Right ventricle myocardium superior (tissue), 1 donor: ENCODE measurements at places on chromosomes 1 and 21. TPM values are rescaled to one million over a fixed set of nuclear protein-coding genes. Genes with fewer than 3 reads are reported as not detected.

SLAMF6 gene
- 0.30 TPM for total RNA-seq

AZIN2 gene
- total RNA-seq, result 1.9 TPM

PADI6 gene
- not detected for total RNA-seq

COL6A2 gene
- 191 TPM for total RNA-seq

MANEAL gene
- 0.91 TPM for total RNA-seq

ADAM30 gene
- total RNA-seq, result not detected

SYT6 gene
- not detected for total RNA-seq

S100A14 gene
- total RNA-seq, result 5.8 TPM

PLEKHA6 gene
- total RNA-seq, result 20.0 TPM

KRTAP20-3 gene
- total RNA-seq, result not detected

MAP3K7CL gene
- total RNA-seq, result 1.1 TPM

GCSAML gene
- 0.24 TPM for total RNA-seq

CLDN17 gene
- total RNA-seq, result not detected

PMF1 gene
- total RNA-seq, result 64.8 TPM

TTC13 gene
- total RNA-seq, result 5.7 TPM

RNU1-2 gene
- 9,391 TPM for total RNA-seq

TTF2 gene
- total RNA-seq, result 4.3 TPM

FBLIM1 gene
- 99.1 TPM for total RNA-seq

MYOC gene
- total RNA-seq, result 2.1 TPM

CYP4A11 gene
- not detected for total RNA-seq

AADACL3 gene
- not detected for total RNA-seq

MYBPHL gene
- 0.73 TPM for total RNA-seq

CCDC30 gene
- 1.5 TPM for total RNA-seq

VPS13D gene
- total RNA-seq, result 63.3 TPM

DNM3 gene
- 1.7 TPM for total RNA-seq

KRTAP10-4 gene
- total RNA-seq, result not detected

SIM2 gene
- not detected for total RNA-seq

ZNF670 gene
- total RNA-seq, result 1.3 TPM

ETV3L gene
- not detected for total RNA-seq

WNT3A gene
- total RNA-seq, result not detected

MIXL1 gene
- total RNA-seq, result not detected

CLDN8 gene
- total RNA-seq, result not detected

FCER1G gene
- 21.5 TPM for total RNA-seq

C1QA gene
- total RNA-seq, result 105 TPM

CNR2 gene
- total RNA-seq, result not detected

FMN2 gene
- total RNA-seq, result not detected

KRTAP11-1 gene
- not detected for total RNA-seq

IGSF3 gene
- total RNA-seq, result 17.5 TPM

TRABD2B gene
- total RNA-seq, result 0.51 TPM

VASH2 gene
- 2.2 TPM for total RNA-seq

LEPR gene
- 4.3 TPM for total RNA-seq

BATF3 gene
- 1.3 TPM for total RNA-seq

KIAA1614 gene
- 7.1 TPM for total RNA-seq

C8B gene
- not detected for total RNA-seq

LDLRAD2 gene
- not detected for total RNA-seq

LCE2B gene
- total RNA-seq, result not detected

USH2A gene
- 2.7 TPM for total RNA-seq

SLAMF1 gene
- total RNA-seq, result 0.27 TPM
